ENCODE measurements at places on chromosomes 3 and 15.

DNA sequence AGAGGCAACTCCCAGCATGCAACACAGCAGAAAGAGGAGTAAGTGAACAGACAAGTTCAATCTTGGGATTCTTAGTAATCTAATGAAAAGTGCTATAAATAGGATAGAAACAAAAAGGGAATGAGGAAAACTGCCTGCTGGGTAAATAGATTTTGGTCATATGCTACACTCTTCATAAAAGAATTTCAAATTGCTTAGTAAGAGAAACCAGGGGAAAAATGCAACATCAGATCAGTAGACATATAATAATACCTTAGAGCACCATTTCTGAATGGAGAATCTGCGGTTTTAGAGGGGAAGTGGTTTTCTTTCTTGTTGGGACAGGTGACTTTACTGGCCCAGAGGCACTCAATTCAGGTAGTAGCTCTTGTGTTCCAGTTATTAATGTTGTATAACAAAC is 13.4 kb upstream of the TBC1D5 start:
- no peak for DNase-seq

DNA sequence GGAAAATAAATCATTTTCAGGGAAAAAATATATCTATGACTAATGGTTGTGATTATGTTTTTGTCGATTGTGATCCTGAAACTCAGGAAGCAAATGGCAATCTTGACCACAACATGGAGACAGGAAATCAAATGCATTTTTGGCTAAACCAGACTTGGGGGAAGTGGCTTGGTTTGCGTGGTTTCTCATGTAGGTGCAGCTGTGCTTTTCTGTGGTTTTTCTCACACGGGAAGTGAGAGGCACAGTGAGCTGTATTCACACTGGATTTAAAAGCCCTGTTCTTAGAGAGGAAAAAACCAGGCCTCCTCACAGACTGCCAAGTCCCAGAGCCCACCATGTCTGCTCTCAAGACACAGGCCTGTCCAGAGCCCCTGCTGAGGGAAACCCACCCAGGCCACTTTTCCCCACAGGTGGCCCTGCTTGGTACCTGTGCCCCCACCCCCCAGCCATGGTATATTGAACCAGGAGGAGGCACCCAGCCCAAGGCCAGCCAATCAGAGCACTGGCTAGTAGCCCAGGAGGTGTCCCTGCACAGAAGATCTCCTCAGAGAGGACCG is 46.1 kb downstream of the BTD start:
- DNase-seq = no peak

- no peak for DNase-seq
Measured at GRCh38 chr15:51550841-51551240, 71.7 kb downstream of the DMXL2 start.

DNA sequence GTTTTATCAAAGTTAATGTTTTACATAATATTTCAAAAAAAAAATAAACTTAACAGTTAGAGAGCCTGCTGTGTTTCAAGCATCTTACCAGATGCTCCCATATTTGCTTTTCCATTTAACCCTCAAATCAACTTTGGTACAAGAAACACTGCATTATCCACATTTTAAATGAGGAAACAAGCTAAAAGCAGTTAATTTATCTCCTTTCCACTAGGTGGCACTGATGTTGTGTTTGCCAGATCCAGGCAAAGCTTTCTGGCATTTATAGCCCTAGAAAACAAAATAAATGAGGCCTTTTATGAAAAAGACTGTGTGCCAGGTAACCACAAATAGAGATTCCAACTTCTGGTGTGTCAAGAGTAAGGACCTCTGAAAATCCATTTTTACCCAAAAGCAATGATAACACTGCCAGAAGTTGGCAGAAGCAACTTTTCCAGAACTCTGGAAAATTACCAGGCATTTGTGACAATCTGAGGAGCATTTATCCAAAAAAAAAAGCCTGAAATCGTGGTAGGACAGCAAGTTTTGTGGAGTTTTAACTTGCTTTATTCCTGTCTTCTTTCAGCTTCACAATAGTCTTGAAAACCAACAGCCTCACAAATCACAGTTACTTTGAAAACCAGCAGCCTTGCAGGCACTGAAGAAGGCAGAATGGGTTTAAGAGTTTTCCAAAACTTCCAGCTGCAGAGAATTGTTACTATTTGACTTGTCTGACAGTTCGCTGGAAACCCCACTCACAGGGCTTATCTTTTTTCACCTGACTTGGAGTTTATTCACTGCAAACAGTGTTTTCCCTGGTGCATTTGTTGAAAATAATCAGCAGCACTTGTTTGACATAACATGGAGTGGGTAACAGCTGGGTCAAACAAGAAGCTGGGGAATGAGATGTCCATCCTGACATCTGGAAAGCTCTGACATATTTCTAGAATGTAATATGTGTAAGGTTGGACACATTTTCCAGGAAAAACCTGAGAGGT is 9.2 kb downstream of the FAM162A start:
- no peak for DNase-seq

GRCh38 chr15:58805095-58805494 is 34.0 kb downstream of the MINDY2 start:
- DNase-seq = no peak

DNA sequence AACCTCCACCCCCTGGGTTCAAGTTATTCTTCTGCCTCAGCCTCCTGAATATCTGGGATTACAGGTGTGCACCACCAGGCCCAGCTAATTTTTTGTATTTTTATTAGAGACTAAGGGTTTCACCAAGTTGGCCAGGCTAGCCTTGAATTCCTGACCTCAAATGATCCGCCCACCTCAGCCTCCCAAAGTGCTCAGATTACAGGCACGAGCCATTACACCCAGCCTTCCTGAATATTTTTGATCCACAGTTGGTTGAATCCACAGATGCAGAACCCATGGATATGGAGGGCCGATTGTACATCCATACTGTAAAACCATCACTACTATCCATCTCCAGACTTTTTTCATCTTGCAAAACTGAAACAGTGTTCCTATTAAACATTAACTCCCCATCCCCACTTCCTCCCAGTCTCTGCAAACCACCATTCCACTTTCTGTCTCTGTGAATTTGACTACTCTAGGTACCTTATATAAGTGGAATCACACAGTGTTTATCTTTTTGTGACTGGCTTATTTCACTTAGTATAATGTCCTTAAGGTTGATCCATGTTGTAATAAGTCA is 8.2 kb upstream of the TMEM62 start:
- no peak for DNase-seq

GRCh38 chr3:66115858-66116654 is 77.3 kb upstream of the MAGI1 start:
- DNase-seq = peak; percentile 13

DNA sequence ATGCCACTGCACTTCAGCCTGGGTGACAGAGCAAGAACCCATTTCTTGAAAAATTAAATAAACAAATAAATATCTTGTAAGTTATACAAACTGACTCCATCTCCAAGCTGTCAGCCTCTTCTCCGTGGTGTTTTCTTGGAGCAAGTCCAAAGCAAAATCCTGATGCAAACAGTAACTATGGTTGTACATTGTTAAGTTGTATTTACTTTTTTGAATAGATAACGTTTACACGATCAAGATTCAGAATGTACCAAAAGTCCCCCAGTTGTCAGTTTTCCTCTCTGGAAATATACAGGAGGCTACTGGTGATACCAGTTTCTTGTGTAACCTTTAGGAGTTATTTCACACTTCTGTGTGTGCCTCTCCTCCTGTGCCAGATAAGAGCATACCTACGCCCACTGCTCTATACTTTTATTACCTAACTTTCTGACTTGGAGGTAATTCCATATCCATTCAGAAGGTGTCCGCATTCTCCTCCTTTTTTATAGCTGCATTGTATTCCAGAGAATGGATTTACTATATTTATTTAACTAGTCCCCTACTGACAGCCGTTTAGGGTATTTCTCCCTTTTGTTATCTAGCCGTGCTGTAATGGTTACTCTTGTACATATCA is 14.2 kb downstream of the CMTM7 start:
- DNase-seq = no peak

- peak; percentile 82 for DNase-seq
Measured at GRCh38 chr3:11236588-11237461, 35.4 kb upstream of the ATG7 start.

DNA sequence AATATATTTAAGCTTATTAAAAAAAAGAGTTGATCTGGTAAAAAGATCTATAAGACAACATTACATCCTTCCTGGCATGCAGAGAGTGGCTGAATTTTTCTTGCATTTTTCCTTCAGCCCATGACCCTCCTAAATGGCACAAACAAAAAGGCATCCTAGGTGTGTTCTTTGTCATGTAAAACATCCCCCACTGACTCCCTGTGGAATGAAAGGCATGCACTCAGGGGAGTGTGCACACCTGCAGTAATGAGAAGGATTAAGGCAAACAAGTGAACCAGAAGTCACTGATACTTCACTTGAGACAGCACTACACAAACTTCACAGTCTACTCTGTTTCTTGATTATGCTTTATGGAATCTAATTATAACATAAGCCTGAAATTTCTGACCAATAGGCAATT is 195.0 kb downstream of the RBMS3 start:
- no peak for DNase-seq

DNA sequence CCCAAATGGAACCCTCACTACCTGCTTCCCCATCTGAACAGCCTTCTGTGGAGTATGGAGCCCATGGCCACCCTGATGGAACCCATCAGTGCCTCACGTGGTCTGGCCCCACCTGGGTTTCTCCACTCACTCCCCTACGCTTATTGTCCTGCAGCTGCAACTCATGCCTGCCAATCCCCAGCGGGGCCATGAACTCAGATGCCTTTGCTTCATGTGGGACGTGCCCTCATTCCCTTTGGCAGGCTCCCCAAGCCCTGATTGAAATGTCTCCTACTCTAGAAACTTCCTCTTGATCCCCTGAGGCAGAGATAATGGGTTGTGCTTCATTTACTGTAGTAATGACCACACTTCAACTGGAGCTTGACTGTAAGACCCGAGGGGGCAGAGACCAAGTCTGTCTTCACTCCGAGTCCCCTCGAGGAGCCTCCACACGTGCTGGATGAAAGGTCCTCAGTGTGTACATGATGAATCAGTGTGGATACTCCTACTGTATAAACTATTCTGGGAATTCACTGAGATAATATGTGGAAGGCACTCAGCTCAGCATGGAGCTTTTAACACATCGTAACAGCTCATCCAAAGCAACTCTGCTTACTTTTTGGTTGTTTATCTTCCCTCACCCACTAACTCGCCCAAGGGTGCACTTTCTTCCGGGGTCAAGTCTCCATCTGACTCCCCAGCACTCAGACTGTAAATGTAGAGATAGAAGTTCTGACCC is 232.8 kb upstream of the BHLHE40 start:
- DNase-seq = no peak

DNA sequence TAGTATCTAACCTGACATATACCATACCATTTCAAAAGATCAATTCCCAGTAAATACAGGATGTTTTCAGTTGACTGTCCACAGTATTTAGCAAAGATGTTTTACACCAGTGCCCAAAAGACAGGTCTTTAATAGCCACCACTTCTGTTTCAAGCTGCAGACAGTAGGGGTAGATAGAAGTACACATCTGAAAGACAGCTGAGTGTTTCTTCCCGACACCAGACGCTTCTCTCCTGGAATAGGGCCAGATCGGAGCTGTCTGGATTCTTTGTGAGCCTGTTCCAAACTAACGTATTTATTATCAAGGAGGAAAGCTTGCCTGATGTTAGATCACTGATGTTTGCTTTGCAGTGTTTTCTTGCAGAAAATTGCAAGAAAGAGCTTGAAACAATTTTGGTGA is 136.1 kb upstream of the RBMS3 start:
- no peak for DNase-seq

- no peak for DNase-seq
Measured at GRCh38 chr15:67093504-67093862, 28.1 kb downstream of the SMAD3 start.

GRCh38 chr15:67087507-67088172 is 22.2 kb downstream of the SMAD3 start:
- DNase-seq = no peak

- no peak for DNase-seq
Measured at GRCh38 chr3:99683465-99683864, 45.1 kb downstream of the COL8A1 start.

DNA sequence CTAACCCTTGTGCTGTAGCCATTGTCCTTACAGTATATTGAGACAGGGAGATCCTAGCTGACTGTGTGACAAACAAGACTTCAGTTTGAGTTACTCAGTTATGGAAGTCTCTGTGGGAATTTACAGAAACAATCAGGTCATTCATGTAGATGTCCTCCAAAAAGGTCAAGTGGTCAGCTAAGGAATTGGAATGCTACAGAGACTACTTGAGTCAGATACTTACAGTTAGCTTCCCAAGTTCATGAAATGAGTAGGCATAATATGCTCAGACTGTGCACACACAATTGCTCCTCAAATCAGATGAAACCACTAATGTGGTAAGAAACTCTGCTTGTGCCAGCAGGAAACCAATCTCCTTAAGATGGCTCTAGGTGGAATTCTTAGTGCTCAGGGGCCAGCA is 985.7 kb downstream of the NSUN3 start:
- no peak for DNase-seq

GRCh38 chr3:42702066-42702951 is at the start of gene HHATL:
HHATL (minus strand) TSS chr3:42702798; CDS start chr3:42700826, 1,972 bp downstream.
- DNase-seq = peak; percentile 14

DNA sequence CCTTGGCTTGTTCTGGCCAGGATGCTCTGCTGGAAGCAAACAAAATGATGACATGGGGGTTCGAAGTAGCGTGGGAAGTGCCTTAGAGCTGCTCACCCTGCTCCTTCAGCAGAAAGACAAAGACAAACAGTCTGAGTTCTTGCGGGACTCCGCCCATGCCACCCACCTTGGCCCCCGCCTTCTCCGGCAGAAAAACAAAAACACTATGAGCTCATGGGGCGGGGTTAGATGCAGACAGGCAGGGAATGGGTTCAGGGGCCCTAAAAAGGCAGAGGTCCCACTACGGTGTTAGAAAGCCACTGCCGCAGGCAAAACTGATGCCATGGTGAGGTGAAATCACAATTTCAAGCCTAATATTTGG is 9.7 kb upstream of the NCKIPSD start:
- DNase-seq = peak; percentile 4

DNA sequence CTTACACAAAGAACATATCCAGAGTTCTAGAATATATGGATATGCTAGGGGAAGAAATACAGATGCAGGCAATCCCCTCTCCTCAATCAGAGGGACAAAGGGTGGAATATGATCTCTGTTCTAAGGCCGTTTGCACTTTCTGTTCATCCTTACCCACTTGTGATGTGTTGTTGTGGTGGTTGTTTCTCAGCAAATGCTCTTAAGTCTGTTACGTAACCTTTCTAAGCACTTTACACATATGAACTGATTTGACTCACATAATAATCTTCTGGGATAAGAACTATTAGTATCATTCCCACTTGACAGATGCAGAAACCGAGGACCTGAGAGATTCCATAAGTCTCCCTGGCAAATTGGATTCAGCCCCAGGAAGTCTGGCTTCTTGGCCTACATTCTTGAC is 40.5 kb downstream of the NGRN start:
- no peak for DNase-seq
